ENCODE measurements at places on chromosomes 5 and 9.

GRCh38 chr9:69443178-69443577 is 118.2 kb downstream of the ENTREP1 start:
- DNase-seq, result no peak

DNA sequence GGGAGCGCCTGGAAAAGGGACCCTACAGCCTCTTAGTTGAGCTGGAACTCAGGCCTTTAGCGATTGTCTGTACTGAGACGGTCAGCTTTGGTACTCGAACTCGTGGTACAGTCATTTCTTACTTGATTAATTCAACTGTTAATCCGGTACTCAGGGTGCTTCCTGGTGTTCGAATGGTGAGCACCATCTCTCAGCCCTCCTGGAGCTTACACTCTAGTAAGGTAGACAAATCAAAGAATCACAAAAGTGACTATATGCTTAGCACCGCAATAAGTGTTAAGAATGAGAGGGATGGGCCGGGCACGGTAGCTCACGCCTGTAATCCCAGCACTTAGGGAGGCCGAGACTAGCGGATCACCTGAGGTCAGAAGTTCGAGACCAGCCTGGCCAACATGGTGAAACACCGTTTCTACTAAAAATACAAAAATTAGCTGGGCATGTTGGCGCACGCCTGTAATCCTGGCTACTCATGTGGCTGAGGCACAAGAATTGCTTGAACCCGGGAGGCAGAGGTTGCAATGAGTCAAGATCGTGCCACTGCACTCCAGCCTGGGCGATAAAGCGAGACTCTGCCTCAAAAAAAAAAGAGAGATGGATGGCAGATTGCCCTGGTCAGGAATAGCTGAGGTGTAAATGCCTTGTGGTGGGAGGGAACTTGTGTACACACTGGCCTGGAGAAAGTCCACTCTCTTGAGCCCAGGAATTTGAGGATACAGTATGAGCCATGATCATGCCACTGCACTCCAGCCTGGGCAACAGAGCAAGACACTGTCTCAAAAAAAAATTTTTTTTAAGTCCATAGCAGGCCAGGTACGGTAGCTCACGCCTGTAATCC is 981 bp downstream of the TCOF1 start:
- DNase-seq, result no peak

DNA sequence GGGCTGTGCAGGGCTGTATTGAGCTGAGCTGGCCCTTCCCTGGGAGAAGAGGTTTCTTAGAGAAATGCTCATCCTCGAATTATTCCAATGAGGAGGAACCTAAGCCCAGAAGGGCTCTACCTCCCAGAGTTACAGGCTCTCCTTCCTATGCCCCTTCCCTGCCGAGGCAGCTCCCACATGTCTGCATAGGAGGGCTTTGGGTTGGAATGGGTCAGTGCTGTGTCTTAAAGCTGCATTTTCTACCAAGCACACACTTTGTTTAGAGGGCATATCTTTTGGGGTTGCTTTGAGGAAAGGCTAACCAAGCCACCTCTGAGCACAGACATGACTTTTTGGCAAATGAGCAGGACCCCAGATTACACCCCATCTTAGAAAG is 9.1 kb downstream of the NEK6 start:
- DNase-seq, result no peak

DNA sequence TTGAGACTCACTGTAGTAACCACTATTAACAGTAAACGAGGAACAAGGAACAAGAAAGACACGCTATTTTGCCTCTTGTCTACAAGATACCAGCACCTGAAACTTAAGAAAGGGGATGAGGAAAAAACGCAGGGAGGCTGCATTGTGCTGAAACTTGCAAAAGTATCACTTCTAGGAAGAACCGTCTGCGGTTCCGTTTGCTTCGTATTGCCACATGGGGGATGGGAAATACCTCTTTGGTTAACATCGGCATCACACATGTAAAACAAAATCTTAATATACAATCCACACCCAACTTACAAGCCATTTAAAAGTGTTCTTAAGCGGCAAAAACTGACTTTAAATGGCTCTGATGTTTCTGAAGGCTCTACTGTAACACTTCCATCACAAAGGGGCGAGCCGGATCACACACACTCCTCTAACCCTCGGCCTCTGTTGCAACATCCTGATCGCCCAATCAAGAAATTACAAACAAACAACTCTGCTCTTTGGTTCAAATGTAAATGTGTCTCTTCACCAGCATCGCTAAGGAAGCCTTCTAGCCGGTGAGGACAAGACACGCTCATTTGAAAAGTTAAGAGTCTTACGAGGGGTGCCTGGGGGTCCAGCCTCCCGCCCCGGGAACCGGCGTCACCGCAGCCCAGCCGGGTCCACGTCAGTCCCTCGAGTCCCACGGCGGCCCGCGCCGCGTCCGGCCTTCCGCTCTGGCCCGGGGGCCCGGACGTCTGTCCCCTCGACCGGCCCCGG is 621 bp downstream of the SEC16A start:
- no peak for DNase-seq

GRCh38 chr9:134617836-134618162 is 23.8 kb upstream of the COL5A1 start:
- no peak for DNase-seq

All from CD4-positive, alpha-beta T cell treated with Interleukin-6 at 100 ng/mL for 8 hours (primary cell).